Inflammatory macrophage treated with lipopolysaccharide for 1 hour (primary cell): ENCODE measurements at places on chromosomes 5 and 9.

DNA sequence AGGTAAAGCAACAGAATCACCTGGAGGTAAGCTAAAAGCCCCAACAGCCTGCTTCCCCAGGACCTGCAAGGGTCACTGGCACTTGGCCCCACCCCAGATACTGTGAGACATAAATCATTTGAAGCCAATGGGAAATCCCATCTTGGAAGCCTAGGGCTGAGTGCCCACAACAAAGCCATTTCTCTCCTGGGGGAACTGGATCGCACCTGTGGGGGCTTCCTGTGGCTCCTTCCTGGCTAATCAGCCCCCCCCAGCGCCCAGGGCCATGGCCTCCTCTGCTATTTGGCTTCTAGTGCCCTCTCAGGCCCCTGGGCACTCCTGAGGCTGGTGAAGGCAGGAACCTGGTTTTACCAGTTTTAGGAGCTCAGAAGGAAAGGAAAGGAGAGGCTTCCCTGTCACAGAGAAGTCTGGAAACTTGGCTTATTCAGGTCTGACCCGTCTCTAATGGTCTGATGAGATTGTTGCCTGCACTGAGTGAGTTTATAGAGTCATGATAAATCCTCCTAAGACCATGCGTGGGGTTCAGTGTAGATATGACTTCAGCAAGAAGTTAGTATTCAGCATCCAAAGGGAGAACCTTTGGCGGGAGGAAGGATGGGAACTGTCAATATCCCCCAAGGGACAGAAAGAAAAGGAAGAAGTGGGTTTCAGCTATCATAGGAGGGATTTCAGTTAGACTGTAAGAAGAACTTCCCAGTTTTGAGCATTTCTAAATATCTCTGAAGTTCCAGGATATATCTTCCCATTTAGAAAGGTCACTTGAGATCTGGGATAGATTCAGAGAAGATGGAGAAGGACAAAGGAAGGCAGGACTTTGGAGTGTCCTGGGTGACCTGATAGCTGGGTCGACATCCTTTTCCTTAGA lies 1.2 kb downstream of the KCNMB1 start:
- DNase-seq = no peak

- no peak for DNase-seq
These were observed 99.5 kb upstream of the MSX2 start for GRCh38 chr5:174624733-174625522.

DNA sequence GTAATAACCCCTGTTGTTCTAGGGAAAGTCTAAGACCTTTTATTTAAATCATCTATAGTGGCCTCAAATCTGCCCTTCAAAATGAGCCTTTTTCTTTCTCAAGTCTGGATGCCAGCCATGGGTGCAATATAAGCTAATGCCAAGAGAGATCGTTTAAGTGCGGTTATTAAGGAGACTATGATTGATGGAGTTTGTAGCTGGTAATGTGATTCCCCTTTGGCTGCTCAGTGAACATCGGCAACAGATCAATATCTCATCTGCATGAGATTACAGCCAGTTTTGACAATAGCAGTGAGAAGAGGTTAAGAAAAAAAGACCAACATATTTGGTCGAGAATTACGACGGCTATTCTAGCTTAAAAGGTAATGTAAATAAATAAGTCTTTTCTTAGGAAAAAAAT lies 1049.4 kb upstream of the NUDT12 start:
- DNase-seq = no peak

DNA sequence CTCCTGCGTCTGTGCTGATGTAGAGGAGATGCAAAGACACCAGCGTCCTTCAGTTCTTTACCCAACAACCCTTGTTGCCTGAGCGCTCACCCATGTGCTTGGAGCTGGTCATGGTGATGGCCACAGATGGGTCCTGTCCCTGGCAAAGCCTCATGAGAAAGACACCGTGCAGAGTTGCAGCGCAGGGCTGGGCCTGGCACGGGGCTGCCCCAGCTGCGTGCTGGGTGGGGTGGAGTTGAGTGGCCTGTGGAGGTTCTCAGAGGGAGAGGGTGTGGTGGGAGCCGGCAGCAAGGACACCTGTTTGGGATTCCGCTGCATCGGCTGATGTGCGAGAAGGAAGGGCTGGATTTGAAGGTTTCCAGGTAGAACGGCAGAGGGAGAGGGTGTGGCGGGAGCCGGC lies 125.2 kb upstream of the CACNA1B start:
- DNase-seq = no peak

DNA sequence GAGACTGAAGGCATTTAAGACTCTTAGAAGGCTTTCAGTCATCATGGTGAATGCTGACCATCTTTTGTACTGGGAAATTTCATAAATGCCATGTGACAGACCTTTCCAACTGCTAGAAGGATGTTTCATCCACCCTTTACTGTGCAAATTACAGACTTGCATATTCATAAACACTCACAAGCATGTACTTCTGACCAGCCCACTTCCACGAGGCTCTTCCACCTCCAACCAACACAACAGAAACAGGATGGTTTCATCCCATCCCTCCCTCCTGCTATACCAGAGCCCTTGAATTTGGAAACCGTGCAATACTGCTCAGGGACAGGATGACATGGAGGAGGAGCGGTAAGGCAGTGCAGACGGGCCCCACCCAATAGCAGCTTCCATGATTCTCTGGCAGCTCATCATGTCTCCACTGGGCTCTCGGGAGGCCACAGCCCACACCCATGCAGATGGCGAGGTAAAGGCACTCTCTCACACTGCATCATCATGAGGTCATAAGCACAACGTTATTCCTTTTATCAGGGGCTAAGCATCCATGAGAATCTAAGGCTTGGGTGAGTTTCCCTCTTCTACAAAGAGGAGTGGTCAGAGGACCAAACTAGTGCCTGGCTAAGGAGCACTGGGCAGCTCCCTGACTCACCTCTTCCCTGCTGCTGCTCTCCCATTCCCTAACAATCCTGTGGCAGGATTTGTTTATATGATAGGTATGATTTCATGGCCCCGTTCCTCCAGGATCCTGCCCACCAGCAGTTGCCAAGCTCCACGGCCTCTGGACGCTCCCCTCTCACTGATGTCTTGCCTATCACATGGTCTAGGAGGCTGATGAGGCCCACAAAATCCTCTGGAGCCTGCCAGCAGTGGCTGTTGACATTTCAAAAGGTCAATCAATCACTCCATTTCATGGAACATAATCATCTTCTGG lies 94.4 kb upstream of the FSTL4 start:
- DNase-seq = no peak

- DNase-seq = peak; percentile 61
These were observed 172.6 kb downstream of the RAPGEF6 start for GRCh38 chr5:131462454-131462853.

DNA sequence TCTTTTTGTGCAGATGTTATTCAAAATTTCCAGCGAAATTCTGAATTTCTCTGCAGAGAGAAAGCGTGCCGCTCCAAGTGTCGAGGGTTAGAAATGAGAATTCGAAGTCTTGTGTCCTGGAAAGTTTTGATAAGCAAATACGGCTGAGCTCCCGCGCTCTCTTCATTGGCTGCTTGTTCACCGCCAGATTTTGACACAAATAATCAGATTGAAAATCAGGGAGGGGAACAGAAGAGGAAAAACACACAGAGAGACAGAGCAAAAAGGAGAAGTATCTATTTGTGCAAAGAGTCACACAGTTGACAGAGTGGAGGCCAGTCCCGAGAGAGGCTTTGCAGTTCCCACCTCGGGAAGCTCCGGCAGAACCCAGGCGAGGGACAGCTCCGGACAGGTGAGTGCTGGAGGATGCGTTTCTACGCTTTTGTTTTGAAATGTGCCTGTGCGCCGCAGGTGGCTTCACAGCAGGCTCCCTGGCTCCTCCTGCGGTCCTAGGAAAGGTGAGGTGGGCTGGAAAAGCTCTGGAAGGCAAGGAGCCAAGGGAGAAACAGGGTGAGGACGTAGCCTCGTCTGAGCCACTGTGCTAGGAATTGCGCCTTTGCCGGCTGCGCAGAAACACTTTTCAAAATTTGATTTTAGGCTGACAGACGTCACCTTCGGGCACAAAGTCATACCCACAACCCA lies at the start of gene GFI1B:
Gene GFI1B (plus strand): TSS at position 244 of the 681 bp plus-strand sequence. CDS start 7,985 bp downstream, outside the sequence.
- DNase-seq = peak; percentile 11

DNA sequence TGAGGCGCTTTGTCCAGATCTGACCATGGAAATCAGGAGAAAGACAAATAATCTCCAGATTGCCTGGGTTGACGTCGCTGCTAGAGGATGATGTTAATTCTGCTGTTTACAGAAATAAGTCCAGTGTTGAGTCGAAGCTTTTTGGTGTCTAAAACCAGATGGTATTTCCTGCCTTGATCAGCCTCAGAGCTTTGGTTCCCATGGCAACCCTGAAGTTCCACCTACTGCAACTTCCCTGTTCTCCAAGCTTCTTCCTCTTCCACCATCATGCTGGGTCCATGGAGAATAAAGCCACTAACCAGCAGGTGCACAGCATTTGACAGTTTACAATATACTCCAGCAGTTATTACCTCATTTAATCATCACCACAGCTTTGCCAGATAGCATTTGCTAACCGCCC lies 18.0 kb upstream of the GABBR2 start:
- peak; percentile 72 for DNase-seq

- peak; percentile 52 for DNase-seq
These were observed 9.2 kb upstream of the PHYHD1 start for GRCh38 chr9:128911529-128912035.
